Heart right ventricle (tissue), 16 donors: ENCODE measurements at places on chromosomes 5 and 9. TPM values are rescaled to one million over a fixed set of nuclear protein-coding genes. Genes with fewer than 3 reads are reported as not detected.

Gene PCDHA1
- total RNA-seq: not detected

Gene PCA3
- not detected for total RNA-seq

Gene SLC36A2
- 0.28 TPM for total RNA-seq

Gene AMACR
- total RNA-seq: 16.2 TPM

Gene TAF1L
- not detected for total RNA-seq

- H3K27me3 ChIP-seq: peaks cover 6% of the 10 kb centered on the region
- peak overlapping the region; percentile 77 for H3K27ac ChIP-seq
- peaks cover 5% of the 10 kb centered on the region for H3K4me1 ChIP-seq
- peak; percentile 53 for DNase-seq
Observed at GRCh38 chr5:151696470-151697061, 9.9 kb upstream of the SPARC start.
